ENCODE measurements at places on chromosomes 6 and 20. TPM values are rescaled to one million over a fixed set of nuclear protein-coding genes. Genes with fewer than 3 reads are reported as not detected.

DNA sequence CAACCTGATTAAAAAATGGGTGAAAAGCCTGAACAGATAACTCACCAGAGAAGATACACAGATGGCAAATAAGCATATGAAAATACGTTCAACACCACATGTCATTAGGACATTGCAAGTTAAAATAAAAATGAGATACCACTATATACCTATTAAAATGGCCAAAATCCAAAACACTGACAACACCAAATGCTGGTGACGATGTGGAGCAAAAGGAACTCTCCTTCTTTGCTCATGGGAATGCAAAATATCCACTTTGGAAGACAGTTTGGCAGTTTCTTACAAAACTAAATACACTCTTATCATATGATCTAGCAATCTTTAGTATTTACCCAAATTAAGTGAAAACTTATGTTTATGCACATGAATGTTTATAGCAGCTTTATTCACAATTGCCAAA is 100.5 kb upstream of the ARID1B start:
- no peak for DNase-seq

- DNase-seq: no peak
Measured at GRCh38 chr20:62511300-62511914, 35.6 kb upstream of the GATA5 start.

- no peak for DNase-seq
Measured at GRCh38 chr20:5877128-5877527, 73.2 kb downstream of the TRMT6 start.

DNA sequence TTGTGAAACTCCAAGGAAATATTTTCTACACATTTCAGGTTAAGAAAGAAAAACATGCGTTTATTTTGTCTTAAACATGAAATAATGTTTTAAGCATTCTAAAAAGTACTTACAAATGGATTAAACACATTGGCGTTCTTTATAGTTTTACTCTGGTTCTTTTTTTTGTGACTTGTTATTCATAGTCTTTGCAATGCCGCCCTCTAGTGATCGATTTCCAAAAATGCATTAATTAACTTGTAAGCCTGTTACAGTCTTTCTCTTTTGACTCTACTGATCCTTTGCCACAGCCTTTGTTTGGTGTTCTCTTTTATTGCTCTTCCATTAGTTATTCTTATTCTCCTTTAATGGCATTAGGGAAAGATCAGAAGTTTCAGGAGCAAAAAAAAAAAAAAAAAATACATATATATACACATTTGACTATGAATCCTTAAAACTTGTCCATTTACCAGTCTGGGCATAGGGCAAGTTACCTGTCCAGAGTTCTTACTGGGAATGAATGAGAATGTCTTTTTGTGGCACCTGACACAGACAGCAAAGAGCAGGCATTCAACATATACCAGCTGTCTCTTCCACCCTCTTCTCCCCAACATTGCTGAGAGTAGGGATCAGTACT is 59.9 kb downstream of the MACROD2 start:
- no peak for DNase-seq

- DNase-seq: no peak
Measured at GRCh38 chr6:75246386-75246785, 2.8 kb upstream of the COX7A2 start.

GRCh38 chr6:111743862-111744692 is 129.2 kb downstream of the FYN start:
- peak; percentile 70 for DNase-seq

DNA sequence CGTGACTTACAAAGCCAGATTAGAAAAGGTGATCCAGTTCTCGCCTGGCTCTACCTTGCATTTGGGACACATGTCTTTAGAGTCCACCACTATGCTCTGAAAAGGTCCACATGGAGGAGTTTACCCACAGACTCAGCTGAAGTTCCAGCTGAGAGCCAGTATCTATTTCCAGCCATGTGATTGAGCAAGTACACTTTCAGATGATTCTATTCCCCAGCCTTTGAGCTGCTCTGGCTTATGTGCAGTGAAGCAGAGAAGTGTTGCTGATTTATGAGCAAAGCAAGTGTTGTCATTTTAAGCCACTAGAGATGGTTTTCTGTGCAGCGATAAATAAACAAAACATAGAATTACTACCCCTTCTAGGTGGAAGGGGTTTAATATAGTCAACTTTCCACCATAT is 520.8 kb upstream of the RNF217 start:
- no peak for DNase-seq

The CCM2L gene
- 6.2 TPM for total RNA-seq

The MMP24 gene
- total RNA-seq: 0.39 TPM

The TFEB gene
- total RNA-seq: 31.6 TPM

The SSTR4 gene
- total RNA-seq: not detected
